NCI-H1436 (cell line): ENCODE measurements at places on chromosomes 4 and X.

DNA sequence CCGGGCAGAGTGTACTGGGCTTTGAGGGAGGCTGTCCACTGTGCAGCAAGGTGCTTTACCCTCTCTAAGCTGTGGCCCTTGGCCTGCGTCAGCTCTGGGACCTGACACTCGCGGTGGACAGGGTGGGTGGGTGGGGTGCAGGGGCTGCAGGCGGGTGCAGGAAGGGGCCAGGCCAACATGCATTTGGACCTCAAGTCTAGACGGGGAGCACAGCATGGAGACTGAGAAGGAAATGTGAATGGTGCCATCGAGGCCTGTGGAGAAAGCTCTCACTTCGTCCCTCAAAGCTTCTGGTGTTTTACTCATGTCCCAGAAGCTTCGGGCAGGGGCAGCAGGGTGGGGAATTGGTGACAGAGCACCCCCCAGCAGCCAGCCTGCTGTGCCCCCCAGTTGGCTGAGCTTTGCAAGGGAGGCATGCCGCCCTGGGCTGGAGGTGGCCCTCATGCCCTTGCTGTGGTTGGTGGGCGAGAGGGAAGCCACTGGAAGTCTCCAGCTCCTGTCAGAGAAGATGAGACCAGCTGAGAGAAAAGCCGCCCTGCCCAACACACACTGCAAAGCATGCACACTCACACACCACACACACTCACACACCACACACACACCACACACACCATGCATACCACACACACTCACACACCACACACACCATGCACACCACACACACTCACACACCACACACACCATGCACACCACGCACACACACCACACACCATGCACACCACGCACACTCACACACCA is 12.3 kb downstream of the PNMA6E start:
- DNase-seq = no peak

GRCh38 chrX:19342331-19342906 is 1.3 kb upstream of the PDHA1 start:
- no peak for DNase-seq

DNA sequence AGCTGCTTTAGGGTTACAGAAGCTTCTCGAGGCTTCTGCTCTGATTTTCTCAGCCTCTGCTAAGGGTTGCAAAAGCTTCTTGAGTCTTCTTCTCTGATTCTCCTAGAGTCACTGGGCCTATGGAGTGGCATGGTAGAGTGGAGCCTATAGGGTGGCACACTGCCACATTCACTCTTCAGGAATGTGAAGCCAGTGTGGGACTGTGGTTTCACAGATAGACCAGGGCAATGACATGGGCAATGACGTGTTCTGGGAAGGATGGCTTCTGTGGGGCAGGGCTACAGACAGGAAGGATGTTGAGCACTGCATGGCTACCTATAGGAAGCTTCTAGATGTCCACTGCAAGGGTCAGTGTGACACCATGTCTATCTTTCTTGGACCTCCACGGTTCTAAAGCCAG is 11.0 kb upstream of the MAMLD1 start:
- no peak for DNase-seq

GRCh38 chr4:175457956-175458355 is 354.1 kb downstream of the GPM6A start:
- DNase-seq = no peak

DNA sequence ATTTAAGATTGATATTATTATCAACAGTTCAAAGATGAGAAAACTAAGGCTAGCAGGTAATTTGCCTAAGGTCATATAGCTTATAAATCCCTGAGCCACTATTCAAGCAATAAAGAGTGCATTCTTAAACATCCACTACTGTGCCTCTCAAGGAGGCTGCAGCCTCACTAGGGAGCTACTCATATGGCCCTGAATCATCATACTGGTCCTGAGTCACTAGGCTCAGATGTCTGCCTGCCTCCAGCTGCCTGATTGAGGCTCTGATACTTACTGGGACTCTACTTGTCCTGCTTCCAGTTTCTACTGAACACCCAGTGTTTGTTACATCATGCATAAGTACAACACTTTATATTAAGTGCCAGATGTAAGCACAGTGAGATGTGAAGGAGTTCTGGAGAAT is 110.7 kb downstream of the AASDH start:
- DNase-seq = no peak
